ENCODE measurements at places on chromosomes 1 and 21.

GRCh38 chr1:166190400-166190799 lies 23.6 kb upstream of the FAM78B start:
- DNase-seq, result no peak

GRCh38 chr21:36733857-36734256 lies 34.9 kb downstream of the SIM2 start:
- DNase-seq, result no peak

GRCh38 chr1:15231714-15232201 lies 15.3 kb upstream of the FHAD1 start:
- no peak for DNase-seq

GRCh38 chr1:28173151-28173979 lies 3.1 kb downstream of the PTAFR start:
- no peak for DNase-seq

GRCh38 chr1:119327450-119328155 lies 41.0 kb upstream of the HAO2 start:
- no peak for DNase-seq

GRCh38 chr1:172252958-172253357 lies 167.5 kb upstream of the C1orf105 start:
- DNase-seq, result no peak

GRCh38 chr1:24443241-24443656 lies 27.6 kb downstream of the NIPAL3 start:
- no peak for DNase-seq

DNA sequence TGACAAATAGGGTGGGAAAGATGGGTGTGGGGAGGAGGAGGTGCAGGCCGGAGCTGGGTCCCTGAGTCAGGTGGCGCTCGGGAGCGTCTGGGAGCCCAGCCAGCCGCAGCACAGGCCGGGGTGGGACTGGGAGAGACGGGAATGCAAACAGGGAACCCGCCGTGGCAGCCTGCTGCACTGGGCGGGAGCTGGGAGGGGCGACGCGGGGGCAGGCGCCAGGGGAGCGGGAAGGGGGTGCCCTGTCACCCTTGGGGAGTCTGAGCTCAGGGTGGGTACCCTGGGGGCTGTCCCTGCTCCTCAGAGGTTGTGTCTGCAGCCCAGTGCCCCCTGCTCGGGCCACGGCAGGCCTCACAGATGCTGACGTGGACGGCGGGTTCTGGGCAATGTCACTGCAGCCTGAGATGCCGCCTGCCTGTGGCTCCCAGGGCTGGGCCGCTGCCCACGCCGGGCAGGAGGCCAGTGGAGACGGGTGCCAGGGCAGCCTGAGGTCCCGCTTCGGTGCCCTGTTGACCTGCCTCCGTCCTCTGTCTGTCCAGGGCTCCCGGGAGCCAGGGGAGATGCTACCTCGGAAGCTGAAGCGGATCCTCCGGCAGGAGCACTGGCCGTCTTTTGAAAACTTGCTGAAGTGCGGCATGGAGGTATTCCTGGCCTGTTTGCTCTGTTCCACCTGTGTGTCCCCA lies 16.6 kb upstream of the LRRC3 start:
- DNase-seq, result no peak

GRCh38 chr1:220882061-220882891 lies 3.0 kb downstream of the HLX start:
- DNase-seq, result no peak

DNA sequence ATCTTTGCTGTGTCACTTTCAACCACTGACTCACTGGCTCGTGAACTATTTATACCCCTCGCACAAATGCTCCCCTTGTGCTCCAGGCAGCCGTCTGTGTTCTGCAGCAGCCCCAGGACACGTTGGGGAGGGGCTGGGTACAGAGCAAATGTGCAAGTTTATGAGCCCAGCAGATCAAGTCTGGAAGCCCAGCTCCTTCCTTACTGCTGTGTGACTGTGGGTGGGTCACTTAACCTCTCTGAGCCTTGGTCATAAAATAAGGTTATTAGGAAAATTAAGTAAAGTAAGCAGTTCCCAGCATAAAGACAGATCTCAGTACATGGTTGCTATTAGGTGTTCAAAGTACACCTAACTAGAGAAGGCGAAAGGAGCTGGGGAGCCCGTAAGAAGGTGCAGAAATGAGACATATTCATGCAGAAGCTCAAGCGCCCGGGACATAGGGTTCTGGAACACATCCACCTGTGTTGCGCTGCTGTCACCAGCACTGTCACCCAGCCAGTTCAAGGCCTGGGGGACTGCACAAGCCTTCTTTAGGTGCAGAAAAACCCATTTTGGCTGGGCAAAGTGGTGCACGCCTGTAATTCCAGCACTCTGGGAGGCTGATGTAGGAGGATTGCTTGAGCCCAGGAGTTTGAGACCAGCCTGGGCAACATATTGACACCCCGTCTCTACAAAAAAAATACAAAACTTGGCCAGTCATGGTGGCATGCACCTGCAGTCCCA lies 13.8 kb downstream of the EFHD2 start:
- no peak for DNase-seq

- no peak for DNase-seq
Measured at GRCh38 chr1:167441222-167441621, 77.1 kb downstream of the CD247 start.

All from stimulated activated CD8-positive, alpha-beta memory T cell treated with anti-CD3 and anti-CD28 coated beads, Interleukin-7, amount 100 ng/mL, for 1 hour (primary cell).